ENCODE measurements at places on chromosomes 6 and 20.

DNA sequence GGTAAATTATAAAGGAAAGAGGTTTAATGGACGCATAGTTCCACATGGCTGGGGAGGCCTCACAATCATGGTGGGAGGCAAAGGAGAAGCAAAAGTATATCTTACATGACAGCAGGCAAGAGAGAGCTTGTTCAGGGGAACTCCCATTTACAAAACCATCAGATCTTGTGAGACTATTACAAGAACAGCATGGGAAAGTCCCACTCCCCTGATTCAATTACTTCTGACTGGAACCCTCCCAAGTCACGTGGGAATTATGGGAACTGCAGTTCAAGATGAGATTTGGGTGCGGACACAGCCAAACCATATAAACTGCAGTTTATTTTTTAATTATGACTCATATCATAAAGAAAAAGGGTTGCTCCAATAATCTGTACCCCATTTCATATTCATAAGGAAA is 22.3 kb upstream of the HLA-DQA2 start:
- DNase-seq = no peak

- DNase-seq = no peak
Observed at GRCh38 chr6:218153-219018, 73.9 kb upstream of the DUSP22 start.

- DNase-seq = no peak
Observed at GRCh38 chr20:31474758-31475427, at the start of the genes DEFB124 and REM1. Gene DEFB124 (minus strand): TSS chr20:31475127. CDS start chr20:31473013, 2,114 bp downstream. Gene REM1 (plus strand): TSS chr20:31475288. CDS start chr20:31476446, 1,158 bp downstream.

DNA sequence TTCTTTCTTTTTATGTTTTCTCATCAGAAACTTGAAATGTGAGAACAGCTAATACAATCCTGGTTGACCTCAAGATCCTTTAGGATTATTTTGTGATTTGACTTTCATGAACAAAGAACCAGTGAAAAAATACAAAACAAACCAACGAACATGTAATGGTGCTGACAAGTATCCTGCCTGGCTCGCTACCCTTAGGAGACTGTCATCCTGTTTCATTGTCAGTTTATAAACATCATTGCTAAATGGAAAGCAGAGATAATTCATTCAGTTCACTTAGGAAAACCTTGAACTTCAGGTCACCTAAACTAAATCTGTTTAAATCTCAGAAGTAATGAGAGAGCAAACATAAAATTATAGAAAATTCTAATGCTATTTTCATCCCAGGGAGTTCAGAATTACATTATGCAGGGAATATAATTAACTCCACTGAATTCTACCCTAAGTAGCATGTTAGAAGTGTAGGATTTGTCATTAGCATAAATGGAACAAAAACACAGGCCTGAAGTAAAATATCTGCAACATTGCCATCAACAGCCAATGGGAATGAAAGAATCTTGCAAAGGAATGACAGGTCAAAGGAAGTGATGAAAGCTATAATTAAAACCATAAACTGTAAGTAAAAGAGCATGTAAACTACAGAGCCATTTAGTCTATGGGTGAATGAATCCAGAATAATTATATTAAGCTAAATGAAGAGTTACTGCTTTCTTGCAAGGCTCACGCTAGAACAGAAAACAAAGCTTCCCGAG is 401.2 kb upstream of the MANEA start:
- DNase-seq = no peak

- no peak for DNase-seq
Observed at GRCh38 chr20:38414769-38415450, 20.2 kb downstream of the SNHG17 start.

GRCh38 chr20:53130795-53131194 is 158.6 kb downstream of the TSHZ2 start:
- no peak for DNase-seq

GRCh38 chr6:91895599-91896285 is 1308.9 kb upstream of the MAP3K7 start:
- DNase-seq = no peak

GRCh38 chr6:39102821-39103136 is 12.2 kb downstream of the SAYSD1 start:
- no peak for DNase-seq

- DNase-seq = no peak
Observed at GRCh38 chr6:112362027-112362795, 15.1 kb downstream of the RFPL4B start.

- DNase-seq = no peak
Observed at GRCh38 chr6:112153926-112154607, 66.7 kb downstream of the FAM229B start.

- DNase-seq = no peak
Observed at GRCh38 chr6:6651335-6651734, 62.8 kb downstream of the LY86 start.

GRCh38 chr6:133169901-133170300 is 71.3 kb upstream of the EYA4 start:
- no peak for DNase-seq

GRCh38 chr6:139439349-139439748 is 64.9 kb upstream of the CITED2 start:
- DNase-seq = no peak

GRCh38 chr6:154448448-154449096 is 61.9 kb downstream of the CNKSR3 start:
- DNase-seq = no peak

DNA sequence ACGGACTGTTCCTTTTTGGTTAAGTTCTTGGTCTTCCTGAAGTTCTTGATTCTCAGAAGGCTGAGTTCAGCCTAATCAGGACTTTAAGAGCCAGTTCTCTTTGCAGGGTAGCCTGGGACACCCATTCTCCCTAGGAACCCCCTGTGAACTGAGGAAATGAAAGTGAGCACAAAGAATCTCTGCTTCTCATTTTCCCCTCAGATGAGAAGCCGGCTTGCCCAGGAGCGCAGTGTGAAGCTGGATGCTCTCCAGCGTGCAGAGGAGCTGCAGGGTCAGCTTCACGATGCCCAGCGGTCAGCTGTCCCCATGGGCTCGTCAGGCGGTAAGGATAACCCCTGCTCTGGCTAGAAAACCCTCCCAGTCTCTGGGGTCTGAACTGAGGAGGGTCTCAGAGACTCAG is 34.0 kb downstream of the CD164 start:
- DNase-seq = no peak

DNA sequence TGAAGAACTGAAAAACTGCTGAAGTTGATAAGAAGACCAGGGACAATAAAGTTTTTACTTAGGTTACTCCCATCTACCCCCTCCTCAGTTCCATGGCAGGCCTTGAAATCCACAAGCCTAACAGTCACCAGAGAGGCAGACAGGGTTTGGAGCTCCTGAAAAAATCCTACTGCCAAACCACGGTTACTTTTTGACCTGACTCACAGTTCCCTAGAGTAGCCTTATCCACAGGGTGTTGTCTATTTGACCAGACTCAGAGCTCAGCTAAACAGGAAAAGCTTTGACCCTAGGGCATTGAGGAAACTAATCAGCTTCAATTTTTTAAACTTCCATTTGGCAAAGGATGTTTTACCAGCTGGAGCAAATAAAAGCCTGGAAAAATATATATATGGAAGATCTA is 257.7 kb upstream of the NT5E start:
- DNase-seq = no peak

- DNase-seq = no peak
Observed at GRCh38 chr6:77401231-77401630, 62.1 kb downstream of the HTR1B start.

DNA sequence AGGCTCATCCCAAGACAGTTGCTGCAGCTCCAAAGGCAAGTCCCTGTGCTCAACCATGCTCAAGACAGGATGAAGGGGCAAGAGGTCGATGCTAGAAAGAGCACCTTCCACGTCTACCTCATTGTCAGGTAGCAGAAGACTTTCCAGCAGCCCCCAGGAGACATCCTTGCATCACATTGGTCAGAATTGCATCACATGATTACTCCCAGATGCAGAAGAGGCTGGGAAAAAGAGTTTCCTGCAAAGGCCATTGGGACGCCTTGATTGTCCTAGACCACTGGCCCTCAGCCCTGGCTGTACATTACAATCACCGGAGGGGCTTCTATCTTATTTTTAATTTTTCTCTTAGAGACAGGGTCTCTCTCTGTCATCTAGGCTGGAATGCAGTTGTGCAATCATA is 17.3 kb upstream of the ZNF334 start:
- no peak for DNase-seq

GRCh38 chr6:52653151-52653550 is 17.8 kb upstream of the TMEM14A start:
- no peak for DNase-seq

DNA sequence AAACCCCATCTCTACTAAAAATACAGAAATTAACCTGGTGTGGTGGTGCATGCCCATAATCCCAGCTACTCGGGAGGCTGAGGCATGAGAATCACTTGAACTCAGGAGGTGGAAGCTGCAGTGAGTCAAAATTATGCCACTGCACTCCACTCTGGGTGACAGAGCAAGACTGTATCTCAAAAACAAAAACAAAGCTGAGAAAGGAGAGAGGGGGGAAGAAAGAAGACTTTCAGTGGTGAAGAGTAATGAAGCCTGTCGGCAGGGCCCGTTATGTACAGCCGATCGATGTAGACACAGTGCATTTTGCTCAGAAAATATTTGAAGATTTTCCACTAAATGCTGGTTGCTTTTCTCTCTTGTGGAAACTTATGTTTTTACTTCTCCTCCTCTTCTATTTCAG is 13.8 kb downstream of the VAPB start:
- no peak for DNase-seq

- DNase-seq = no peak
Observed at GRCh38 chr20:17873410-17874270, 95.0 kb downstream of the SNX5 start.

DNA sequence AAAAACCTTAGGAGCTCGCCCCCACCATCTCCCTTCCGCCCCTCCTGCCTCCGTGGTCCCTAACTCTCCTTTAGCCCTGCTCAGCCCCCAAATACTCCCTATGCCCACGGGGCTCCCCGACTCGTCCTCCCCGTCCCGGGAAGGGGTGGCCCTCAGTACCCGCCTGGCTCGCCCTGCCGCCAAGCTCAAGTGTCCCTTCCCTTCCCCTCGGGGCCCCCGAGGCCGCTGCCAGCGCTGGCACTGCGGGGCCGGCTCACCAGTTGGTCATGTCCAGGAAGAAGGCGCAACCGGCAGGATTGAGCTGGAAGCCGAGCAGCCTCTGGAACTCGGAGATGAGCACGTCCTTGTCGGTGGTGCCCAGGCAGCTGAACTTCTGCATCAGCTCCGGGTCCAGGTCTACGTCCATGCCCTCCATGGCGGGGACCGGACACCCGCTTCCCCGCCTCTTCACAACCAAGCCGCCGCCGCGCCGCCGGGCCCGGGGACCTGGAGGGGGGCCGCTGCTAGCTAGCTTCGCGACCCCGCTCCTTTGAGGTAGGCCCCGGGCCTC is 303 bp downstream of the ILRUN start:
- DNase-seq = no peak

GRCh38 chr6:46376562-46377061 is 114.6 kb downstream of the RCAN2 start:
- no peak for DNase-seq

- no peak for DNase-seq
Observed at GRCh38 chr20:44389871-44390270, 34.4 kb downstream of the HNF4A start.

DNA sequence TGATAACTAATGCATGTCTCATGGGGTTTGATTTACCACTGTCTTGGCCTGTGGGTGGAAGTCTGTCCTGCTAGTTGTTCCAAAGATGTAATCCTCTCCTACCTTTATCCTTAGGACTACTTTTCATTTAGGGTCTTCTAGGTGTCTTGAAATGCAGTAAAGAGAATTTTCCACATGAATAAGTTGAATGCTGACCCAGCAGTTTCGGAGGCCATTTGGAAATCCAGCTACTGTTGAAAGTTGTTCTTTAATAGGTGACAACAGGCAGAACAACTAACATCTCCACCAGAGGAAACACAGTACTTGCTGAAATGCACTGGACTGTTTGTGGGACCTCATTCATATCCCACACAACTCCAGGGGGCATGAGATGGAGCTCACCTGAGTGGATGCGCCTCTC is 478.1 kb downstream of the BTBD3 start:
- no peak for DNase-seq

DNA sequence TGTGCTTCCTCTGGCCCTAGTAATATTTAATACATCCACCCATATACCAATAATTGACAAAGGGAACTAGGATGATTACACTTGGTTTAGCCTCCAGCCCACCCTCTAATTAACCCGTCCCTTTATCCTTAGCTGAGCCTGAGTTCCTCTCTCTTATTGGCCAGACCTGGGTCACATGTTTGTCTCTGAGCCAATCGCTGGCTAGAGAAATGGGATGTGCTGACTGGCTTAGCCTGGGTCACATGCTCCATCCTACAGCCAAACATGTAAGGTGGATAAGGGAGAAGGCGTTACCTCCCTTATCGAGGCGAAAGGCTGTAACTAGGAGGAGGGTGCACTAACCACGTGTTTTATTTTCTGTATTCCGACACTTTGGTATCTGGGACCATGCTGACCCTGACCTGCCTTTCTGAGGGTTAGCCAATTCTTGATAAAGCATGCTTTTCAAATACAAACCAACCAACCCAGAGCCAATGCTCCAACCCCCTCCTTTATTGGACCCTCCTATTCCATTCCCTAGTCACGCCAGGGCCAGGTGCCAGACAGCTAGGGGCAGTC is 262.7 kb downstream of the PREX1 start:
- DNase-seq = no peak

DNA sequence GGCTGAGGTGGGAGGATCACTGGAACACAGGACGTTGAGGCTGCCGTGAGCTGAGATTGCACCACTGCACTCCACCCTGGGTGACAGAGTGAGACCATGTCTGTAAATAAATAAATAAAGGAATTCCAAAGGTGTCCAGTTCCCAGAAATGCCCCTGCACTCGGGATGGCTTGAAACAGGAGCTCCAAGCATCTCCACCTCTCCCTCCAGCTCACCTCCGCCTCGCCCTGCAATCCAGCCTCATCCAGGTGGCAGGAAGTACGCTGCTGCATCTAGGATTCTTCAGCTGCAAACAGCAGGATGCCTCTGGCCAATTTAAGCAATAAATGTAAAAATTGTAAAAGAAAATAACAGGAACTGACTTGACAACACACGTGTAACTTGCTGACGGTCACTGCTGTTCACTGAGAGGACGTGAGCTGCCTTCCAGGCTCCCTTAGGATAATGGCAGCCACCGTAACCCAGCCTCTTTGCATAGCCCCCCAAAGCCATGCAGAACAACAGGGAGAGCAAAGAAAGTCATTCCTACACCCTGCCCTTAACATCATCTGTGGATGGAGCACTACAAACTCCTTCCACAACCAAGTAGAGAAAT is 11.4 kb upstream of the GRM4 start:
- no peak for DNase-seq
